ENCODE measurements at places on chromosomes 1 and 21.

GRCh38 chr1:16981269-16981849, 939 bp upstream of the MFAP2 start:
- DNase-seq: no peak

DNA sequence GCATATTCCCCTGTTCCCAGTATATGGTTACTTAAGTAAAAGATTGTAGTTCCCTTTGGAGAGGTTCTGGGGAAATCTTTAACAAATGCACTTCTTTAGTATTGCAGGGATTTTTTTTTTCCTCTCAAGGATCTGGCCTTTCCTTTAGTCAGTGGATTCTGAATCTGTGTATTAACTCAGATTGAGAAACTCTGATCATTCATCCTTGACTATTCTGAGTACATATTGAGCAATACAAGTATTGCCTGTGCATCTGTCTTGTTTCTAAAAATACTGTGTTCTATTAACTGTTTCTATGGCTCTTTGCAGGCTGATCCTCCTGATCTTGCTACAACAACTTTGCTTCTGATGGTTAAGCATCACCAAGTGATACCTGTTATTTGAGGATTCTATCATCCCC, 67.8 kb upstream of the FGGY start:
- DNase-seq: no peak

DNA sequence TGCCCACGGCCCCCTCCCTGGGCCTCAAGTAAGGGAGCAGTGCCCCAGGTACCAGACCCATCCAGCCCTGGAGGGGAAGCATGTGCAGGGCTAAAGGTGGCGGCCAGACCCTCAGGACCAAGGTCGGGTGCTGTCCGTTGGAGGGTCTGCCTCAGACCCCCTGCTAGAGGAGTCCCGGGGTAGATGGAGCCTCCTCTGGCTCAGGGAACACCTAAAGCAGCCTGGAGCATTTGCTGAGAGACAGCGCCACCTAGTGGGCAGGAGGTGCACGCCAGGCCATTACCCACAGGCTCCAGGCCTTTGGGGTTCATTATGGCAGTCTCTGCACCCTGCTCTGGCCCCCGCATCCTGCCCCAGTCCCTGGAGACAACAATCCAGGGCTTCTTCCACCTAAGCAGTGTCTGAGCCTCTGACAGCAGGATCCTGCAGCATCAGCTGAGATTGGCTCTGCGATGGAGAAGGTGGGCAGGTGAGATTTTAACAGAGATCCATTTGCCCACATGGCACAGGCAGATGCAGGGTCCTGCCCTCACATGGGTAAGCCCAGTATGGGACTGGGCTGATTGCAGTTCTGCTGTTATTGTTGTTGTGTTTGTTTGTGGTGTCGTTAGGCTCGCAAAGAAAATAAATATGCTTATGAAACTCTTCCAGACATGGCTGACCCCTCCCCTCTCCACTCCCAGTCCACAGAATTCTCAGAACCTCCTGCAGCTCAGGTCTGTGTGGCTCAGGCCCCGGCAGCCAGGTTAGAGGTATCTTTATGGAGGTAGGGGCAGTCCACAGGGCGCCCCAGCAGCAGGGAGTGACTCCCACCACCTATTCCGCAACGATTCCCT, 42.4 kb downstream of the CTNNBIP1 start:
- peak; percentile 76 for DNase-seq

DNA sequence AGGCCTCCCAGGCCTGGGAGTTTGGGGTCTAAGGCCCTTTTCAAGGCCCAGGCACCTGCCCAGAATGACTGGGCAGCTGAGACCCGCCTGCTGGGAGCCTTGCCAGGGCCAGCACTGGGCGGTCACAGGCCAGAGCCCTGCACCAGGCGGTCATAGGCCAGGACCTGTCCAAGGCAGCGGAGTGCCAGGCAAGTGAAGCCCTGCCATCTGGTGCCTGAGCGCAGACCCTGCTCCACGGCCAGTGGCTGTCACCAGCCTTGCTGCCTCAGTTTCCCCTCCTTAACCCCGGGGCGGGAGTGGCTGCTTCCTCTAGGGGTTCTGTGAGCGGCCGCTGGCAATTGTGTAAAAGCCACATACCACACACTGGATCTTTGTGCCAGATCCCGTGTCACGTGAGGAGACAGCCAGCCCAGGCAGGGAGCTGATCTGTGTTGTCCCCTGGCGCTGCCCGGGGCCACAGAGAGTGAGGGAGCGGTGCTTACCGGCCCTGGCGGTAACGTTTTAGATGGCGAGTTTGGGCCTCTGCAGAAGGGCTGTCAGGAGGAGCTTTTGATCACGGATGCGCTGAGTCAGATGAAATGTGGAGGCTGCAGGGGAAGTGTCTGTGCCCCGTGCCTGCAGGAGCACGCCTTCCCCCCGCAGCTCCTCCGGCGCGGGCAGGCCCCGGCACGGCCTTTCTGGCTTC, 4.6 kb downstream of the COL18A1 start:
- no peak for DNase-seq

- DNase-seq: no peak
Observed at GRCh38 chr1:187839873-187840272, 1011.1 kb downstream of the PLA2G4A start.

- DNase-seq: no peak
Observed at GRCh38 chr1:202145068-202145743, 669 bp upstream of the ARL8A start.

DNA sequence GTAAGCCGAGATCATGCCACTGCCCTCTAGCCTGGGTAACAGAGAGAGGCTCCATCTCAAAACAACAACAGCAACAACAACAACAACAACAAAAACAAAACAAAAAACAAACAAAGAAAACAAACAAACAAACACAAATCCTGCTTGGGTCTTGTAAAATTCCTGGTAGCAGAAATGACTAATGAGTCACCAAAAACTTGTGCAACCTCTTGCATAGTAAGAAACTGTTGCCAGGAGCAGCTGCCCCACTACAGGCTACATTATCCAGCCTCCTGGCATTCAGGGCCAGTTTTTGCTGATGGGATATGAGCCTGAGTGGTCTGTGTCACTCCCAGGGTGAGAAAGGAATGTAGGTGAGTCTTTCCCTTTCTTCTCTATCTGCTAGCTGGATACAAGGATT, 245.4 kb downstream of the TNR start:
- DNase-seq: no peak

- DNase-seq: no peak
Observed at GRCh38 chr1:79133774-79134364, 127.3 kb upstream of the ADGRL4 start.

DNA sequence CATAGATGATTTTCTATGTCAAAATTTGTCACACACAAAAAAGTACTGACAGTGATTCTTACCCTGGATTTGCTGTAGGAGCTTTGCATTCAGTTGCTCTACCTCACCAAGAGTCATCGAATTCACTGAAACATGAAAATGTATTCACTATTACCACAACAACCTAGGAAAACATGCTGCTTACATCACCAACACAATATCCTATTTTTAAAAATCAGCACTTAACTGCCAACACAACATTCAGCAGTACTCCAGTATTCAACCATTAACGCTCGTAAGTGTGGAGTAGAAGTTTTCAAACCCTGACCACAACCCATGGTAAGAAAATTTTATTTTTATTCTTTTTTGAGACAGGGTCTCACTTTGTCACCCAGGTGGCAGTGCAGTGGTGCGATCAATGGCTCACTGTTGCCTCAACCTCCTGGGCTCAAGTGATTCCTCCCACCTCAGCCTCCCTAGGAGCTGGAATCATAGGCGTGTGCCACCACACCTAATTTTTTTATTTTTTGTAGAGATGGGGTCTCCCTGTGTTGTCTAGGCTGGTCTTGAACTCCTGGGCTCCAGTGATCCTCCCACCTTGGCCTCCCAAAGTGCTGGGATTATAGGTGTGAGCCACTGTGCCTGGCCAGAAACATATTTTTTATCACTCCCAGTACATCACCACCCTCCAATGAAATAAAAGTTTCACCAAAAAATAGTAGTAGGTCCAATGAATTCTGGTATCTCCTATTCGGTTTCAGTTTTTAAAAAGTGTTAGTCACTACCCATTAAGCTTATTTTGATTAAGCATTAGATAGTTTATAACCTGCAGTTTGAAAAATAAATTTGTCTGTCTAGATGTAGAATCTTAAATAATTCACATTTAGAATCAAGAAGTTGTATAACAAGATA, 23.8 kb downstream of the C21orf91 start:
- DNase-seq: no peak
